ENCODE measurements at places on chromosomes 3 and 15.
A peak's percentile ranks its signal among the peaks of the same experiment; 100 is the strongest.

- DNase-seq, result no peak
Observed at GRCh38 chr3:13693441-13693840, 144.5 kb downstream of the FBLN2 start.

GRCh38 chr15:85496551-85497171 lies 116.3 kb downstream of the AKAP13 start:
- DNase-seq, result no peak

- DNase-seq, result no peak
Observed at GRCh38 chr3:38136393-38136776, 542 bp downstream of the ACAA1 start.

DNA sequence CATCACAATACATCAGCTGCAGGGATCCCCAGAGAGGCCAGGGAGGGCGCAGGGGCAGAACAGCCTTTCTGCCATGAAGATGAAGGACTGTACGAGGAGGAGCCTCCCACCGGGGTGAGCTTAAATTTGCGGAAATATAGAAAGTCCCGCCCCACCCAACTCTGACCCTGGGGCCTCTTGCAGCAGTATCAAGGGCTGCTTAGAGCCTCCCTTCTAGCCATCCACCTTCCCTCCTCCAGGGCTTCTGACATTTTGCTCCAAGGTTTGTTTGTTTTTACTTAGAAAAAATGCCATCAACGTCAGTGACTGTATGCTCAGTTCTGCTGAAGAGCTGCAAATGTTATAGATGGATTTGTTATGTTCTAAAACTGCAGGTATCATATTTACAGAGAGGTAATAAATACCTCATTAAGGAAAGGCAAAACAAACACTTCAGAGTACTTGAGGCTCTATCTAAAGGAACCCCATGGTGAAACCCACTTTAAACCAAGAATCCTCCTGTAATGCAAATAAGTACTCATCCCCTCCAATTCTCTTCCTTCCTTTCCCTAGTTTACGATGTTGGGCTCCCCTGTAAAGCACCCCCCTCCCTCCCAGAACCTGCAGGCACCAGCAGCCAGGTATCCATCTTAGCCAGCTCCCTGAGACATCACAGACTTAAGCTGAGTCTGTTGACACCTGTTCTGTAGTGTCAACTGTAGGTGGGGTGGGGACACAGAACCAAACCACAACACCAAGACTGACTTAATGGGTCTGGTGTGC lies 30.5 kb downstream of the RFTN1 start:
- peak; percentile 62 for DNase-seq

GRCh38 chr3:244041-244440 lies 47.5 kb downstream of the CHL1 start:
- DNase-seq, result no peak

DNA sequence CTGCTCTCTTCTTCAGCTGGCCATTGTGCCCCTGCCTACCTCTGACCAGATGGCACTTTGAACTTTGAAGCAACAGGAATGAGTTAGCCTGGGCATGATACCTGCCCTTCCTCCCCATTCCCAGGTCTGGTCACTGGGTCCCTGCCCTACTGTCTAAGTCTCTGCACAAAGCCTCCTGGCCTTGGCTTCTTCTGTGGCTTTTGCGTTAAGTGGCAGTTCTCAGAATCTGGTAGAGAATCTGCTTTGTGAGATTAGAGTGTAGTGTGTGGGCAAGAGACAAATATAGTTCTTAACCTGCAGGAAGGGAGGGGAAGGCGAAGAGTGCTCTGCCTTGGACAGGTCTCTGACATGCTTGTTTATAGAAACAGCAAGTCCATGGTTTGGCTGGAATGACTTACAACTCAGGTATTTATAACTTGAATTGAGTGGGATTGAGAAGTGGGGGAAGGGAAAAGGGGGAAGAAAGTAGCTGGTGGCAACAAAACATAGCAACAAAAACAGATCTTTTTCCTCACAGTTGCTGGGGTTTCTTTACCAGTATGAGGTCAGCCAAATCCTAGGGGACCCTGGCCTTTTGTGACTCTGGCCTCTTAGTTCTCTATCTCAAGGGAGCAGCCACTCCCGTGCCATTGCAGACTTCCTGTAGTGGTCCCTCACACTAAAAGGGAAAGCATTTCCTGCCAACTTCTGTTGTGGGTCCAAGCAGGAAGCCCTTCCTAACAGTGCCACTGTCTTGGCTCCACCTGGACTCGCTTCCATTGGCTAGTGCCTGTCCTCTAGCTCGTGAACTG lies 16.7 kb downstream of the MAPKBP1 start:
- no peak for DNase-seq

GRCh38 chr3:47250309-47251060 lies 32.1 kb downstream of the KIF9 start:
- no peak for DNase-seq

DNA sequence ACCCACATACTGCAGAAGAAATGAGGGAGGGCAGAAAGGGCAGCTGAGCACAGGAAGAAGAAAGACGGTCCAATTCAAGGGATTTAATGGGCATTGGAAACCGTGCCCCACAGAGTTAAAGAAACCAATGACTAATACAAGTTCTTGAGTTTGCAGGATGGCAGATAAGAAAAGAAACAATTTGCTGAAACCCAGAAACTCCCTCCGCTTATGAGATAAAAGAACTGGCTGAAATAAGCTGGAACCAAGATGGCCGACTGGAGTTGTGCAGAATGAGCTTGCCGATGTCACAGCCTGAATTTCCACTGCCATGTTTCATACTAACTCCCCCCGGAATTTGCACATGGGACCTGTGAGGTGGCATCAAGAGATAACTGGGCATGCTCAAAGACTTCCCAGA lies 47.1 kb downstream of the SCAP start:
- no peak for DNase-seq

- DNase-seq, result no peak
Observed at GRCh38 chr3:126170073-126170777, 10.2 kb downstream of the ALDH1L1 start.

GRCh38 chr3:168117853-168118313 lies 22.2 kb upstream of the GOLIM4 start:
- no peak for DNase-seq

GRCh38 chr3:67437090-67437489 lies 217.3 kb downstream of the SUCLG2 start:
- no peak for DNase-seq

- DNase-seq, result no peak
Observed at GRCh38 chr15:70321172-70321819, 223.6 kb upstream of the TLE3 start.

GRCh38 chr15:74343797-74344127 lies 23.7 kb downstream of the CYP11A1 start:
- no peak for DNase-seq

DNA sequence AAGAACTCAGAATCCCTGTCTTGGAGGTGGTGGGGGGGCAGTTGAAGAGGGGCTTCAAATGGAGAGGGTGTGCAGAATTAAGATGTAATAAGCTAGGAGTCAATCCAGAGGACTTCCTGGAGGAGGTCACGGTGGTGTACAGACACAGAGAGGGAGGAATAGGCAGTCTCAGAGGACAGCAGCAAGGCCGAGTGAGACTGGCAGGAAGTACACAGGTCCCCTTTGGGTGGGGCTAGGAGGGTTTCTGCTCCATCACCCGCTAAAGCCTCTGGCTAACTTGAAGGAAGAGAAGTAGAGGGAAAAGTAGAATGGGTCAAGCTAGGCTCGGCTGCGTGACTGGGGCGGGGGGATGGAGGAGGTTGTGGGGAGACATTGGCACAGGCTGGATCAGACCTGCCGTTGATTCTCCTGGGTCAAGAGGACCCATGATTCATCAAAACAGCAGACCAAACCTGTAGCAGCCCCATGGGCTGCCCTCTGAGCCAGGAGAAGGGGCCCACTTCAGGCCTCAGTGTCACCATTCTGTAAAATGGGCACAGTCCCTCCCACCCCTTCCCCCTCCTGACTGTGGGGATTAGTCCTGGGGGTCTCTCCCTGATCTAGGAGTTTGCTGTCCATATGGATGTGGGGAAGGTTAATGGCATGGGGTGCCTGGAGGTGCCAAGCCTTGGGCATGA lies 16.9 kb downstream of the CSPG4 start:
- no peak for DNase-seq

DNA sequence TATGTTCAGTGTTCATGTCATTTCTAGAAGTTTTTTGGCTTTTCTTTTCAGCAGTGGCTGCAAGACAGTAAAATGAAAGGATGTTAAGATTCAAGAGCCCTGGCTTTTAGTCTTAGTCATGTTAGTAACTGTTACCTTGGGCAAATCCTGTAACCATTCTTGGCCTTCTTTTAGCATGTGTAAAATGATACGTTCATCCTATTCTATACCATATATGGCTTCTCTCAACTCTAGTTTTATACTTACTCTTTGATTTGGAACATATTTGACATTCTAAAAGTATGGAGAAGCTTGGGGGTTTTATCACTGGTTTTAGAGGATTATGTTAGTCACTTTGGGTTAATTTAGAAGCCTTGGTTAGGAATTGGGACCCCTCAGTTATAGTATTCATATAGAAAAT lies 20.1 kb downstream of the GTF2E1 start:
- no peak for DNase-seq

DNA sequence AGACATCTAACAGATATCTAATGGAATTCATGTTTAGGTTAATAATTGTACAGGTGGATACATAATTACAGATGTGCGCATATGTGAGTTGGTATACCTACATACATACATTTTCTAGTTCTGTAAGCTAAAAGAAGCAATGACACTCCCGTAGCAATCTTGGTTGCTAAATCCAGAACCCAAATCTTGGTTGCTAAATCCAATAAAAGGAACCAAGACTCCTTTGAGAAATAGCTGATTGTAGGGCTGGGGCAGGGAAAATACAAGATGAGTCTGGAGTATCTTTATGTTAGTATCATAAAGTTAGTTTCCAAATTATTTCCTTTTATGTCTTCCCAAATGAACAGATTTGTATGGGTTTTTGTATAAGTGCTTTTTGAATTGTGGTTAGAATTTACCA lies 135.2 kb downstream of the TMCC1 start:
- DNase-seq, result no peak

- no peak for DNase-seq
Observed at GRCh38 chr15:31522028-31522427, 195.4 kb downstream of the KLF13 start.

- DNase-seq, result no peak
Observed at GRCh38 chr3:121710347-121710746, 39.2 kb downstream of the GOLGB1 start.

- DNase-seq, result no peak
Observed at GRCh38 chr15:64824929-64825430, 467 bp downstream of the PIF1 start.

- DNase-seq, result no peak
Observed at GRCh38 chr3:138933981-138934691, 12.8 kb downstream of the FOXL2 start.

GRCh38 chr15:52791776-52792175 lies 1.6 kb upstream of the ONECUT1 start:
- no peak for DNase-seq

- DNase-seq, result no peak
Observed at GRCh38 chr15:51738553-51738952, 1.1 kb upstream of the LYSMD2 start.

DNA sequence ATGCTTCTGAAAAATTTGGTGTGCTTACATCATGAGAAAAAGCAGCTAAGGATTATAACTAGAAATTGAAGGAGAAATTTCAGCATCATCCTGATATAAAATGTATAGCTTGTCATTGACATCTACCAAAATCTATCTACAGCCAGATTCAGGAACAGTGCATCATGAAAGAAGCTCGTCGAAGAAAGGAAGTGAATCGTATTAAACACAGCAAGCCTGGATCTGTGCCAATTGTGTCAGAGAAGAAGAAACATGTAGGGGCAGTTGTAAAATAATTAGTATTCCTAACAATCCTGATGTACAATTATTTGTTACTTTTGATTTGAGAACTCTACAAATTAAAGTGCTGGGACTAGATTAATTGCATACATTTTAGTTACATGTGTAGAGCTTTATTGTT lies 37.2 kb downstream of the AP4E1 start:
- DNase-seq, result no peak

DNA sequence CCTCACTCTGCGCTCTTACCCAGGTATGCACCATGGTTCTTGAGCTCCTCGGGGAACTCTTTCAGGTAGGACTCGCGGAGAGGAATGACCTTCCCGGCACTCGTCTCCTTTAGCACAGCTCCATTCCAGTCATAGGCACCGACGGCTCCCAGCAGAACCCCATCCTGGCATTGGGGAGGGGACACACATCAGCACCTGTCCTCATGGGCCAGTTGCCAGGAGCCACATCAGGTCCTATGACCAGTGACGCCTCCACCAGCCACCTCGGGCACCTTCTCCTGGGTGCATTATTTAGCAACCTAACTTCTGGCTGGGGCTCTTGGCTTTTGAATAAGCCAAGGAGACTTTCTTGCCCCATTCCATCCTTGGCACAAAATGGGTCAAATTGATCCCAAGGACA lies 61.9 kb downstream of the FEM1B start:
- DNase-seq, result no peak

DNA sequence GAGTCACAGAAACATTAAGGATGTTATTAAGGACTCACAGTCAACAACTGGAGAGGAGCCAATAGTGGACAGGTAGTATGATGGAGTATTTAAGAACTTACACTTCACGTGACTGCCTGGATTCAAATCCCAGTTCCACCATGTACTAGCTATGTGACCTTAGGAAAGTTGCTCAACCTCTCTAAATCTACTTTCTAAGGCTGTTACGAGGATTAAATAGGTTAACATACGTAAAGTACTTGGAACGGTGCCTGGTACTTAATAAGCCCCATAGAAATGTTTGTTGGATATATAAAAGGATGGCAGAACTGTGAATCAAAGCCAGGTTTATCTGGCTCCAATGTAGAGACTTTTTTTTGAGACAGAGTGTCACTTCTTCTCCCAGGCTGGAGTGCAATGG lies 24.4 kb downstream of the THRB start:
- no peak for DNase-seq

DNA sequence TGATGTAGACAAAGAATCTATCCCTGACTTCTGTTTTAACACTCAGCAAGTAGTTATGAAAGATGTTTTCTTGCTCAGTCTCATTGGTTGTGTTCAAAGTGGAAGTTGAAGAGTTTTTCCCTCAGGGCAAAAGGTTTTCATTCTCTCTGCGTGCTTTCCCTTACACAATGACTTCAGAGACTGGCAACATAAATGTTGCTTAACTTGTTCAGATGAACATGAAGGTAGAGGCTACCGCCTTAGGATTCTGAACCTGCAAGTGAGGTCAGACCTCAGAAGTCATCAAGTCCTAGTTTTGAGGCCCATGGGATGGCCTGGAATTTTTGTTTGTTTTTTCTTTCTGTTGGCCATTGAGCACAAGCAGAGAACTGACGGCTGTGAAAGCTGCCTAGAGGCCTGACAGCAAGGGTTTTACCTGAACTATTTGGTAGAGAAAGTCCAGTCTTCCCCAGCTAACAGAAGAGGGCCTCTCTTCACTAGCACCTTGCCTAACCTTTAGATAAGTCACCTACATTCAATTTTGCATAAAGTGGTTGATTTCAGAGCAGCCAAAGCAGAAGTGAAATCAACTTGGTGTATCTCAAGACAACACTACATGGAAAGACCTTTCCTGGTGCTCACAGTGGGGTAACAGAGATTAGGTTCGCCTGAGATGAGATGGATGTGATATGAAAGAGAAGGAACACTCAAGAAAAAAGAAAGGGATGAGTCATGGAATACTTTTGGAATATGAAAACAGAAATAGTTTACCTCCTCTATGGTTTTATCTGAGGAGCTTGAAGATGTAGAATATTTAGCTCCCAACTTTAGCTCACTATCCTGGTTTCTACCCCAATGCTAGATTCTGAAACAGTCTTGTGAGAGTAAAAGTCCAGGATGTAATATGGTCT lies 53.6 kb upstream of the AP4E1 start:
- DNase-seq, result no peak
